ENCODE measurements at places on chromosomes 11 and 22.

DNA sequence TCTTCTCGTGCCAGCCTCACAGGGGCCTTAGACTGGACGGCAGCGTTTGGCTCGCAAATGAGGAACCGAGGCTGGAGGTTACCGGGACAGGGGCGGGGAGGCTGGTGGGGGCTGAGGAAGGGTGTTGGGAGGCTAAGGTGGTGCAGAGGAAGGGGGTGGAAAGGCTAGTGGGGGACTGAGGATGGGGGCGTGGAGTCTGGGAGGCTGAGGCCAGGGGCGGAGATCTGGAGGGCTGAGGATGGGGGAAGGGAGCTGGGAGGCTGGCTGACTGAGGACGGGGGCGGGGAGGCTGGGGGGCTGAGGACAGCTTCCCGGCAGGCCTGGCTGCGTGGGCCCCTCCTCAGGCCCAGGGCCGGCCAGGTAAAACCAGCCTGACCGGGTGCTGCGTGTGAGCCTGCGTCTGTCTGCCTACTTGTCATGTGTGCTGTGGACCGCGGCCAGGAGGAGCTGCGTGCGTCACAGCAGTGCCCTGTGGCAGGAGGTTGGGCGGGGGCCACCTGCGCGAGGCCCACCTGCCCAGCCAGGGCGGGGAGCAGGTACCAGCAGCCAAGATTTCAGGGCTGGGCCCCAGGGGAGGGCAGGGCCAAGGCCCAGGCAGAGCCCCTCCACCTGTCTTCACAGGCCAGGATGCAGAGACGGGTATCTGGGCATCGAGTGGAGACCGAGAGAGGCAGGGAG lies 9.4 kb upstream of the PIM3 start:
- DNase-seq, result no peak

DNA sequence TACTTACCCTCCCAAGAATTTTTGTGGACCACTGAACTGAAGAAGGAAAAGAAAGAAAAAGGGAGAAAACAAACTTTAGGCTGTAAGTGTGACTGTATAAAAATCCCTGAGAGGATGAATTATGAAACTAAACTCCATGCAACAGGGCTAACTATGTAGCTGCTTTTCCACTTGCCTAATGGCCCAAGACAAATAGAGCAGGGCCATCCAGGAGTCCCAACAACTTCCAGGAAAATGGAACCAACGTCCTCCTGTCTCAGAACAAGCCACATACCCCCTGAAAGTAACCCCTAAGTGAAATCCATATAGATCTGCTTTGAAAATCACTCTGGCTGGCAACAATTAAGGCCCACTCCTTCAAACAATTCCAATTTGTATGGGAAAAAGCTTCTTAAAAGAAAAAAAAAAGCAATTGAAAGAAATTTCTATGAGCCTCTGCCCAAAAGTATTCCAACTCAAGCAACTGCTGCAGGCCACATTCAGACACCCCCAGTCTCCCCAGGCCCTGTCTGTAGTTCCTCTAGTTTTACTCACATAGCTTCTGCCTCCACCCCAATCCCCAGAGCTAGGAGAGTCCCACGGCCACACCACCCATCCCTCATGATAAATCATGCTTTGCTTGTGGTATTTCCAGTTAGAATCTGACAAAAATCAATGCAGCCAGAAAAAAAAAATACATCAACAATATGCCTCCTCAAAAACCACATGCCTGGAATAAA lies 12.7 kb downstream of the RBFOX2 start:
- DNase-seq, result no peak

GRCh38 chr11:67610302-67610868 lies 3.6 kb downstream of the NDUFV1 start:
- no peak for DNase-seq

GRCh38 chr11:92697461-92698312 lies 271.8 kb upstream of the MTNR1B start:
- no peak for DNase-seq

DNA sequence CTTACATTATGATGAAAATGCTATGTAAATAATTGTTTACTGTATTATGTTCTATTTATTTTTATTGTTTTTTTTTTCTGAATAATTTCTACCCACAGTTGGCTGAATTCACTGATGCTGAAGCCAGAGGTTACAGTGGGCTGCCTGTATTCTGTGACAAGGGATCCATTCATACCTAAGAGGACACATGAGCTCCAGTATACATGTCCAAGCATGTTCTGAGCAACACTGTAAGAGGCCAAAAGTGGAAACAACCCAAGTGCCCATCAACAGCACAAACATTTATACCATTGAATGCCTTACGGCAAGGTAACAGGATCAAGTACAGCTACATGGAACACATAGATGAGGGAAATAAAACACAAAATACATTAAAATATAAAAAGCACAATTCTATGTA lies 1.4 kb upstream of the SRSF8 start:
- no peak for DNase-seq

GRCh38 chr11:119790476-119790875 lies 61.5 kb upstream of the NECTIN1 start:
- DNase-seq, result no peak

DNA sequence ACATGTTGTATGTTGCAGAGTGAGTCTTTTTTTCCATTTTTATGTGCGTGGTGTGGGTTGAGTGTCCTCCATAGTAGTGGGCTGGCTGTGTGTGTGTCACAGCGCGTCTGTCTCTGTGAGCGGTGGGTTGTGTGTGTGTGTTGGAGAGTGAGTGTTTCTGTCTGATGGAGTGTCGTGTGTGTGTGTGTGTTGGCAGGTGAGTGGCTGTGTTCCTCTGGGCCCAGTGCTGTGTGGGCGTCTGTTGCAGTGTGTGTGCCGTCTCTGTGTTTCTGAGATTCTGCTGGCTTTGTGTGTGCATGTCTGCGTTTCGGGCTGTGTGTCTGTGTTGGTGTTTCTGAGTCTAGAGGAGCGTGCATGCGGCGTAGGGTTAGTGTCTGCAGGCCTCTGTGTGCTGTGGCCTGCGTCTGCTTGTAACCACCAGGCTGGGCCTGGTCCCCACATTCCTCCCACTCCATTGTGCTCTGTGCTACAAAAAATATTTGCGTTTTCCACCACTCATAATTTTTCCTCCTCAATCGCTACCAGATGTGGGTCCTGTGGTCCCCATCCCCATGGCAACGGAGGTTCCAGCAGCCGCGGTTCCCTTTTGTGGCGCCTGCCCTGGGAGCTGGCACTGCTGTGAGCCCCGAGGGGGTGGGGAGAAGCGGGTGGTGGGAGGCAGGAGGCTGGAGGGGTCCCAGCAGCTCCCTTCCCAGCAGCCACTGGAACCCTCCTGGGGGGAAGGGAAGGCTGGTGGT lies 15.2 kb downstream of the SCARF2 start:
- DNase-seq, result no peak

DNA sequence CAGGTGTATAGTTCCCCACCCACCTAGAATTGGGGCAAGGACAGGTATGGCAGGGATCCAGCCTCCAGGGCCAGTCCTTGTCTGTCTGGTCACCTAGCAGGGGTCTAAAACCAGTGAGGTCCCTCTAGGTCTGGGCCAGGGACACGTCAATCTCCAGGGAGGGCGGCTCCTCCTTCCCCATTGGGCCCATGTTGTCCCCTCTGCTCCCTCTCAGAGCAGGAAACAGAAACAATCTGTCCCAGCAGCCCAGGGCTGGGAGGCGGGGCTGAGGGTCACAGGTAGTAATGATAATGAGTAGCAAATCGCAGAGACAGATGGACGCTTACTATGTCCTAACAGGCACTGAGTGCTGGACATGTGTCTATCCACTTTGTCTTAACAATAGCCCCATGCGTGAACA lies 22.8 kb upstream of the SYT7 start:
- no peak for DNase-seq

DNA sequence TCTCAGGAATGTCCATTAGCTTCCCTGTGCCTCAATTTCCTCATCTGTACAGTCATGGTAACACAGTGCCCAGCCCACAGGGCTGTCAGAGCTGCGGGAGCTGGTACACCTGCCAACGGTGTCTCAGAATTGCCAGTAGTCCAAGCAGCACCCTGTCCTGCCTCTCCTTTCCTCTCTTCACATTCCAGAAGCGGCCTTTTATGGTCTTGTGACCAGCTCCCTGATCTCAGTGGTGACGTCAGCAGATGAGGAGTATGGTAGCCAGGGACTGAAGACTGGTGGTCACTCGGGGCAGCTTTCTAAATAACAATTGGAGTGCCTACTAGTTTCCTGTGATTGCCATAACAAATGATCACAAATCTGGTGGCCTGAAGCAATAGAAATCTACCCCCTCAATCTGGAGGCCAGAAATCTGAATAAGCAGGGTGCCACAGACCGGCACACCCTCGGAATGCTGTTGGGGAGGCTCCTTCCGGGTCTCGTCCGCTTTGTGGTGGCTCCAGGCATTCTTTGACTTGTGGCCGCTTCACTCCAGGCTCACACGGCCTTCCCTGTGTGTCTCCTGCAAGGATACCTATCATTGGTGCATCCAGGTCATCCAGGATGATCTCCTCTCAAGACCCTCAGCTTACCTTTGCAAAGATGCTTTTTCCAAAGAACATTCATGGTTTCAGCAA lies 2.1 kb downstream of the FADD start:
- no peak for DNase-seq

DNA sequence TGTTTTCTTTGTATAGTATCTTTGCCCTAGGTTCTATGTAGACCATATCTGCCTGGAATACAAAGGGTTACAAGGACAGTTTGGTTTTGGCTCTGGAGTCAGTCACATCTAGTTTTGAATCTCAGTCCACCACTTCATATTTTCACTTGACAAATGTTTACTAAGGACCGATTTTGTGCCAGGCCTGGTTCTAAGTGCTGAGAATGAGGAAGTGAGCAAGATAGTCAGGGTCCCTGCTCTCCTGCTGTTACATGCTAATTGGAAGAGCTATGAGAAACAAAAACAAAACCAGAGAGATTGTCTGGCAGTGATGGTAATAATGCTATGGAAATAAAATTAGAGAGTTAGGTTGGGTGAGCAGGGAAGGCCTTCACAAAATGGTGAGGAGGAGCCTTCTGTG lies 66.1 kb upstream of the ARHGAP20 start:
- no peak for DNase-seq

GRCh38 chr11:86151174-86152005 lies 82.5 kb upstream of the PICALM start:
- no peak for DNase-seq

GRCh38 chr11:27018902-27019529 lies 21.6 kb upstream of the BBOX1 start:
- no peak for DNase-seq

- DNase-seq, result no peak
Observed at GRCh38 chr11:1936781-1937615, 10.1 kb upstream of the MRPL23 start.

DNA sequence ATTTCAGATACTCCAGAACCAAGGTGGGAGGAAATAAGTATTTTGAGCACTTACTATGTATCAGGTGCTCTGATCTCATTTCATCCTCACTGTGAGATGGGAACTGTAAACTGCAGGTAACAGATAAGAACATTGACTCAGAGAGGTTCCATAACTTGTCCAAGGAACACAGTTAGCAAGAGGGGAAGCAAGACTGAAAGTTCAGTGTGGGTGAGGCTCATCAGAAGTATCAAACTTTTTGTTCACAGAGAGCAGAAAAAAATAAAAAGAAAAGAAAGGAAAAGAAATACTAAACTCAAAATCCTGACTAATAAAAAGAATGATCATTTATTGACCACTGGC lies 37.1 kb downstream of the RAB30 start:
- DNase-seq, result no peak

DNA sequence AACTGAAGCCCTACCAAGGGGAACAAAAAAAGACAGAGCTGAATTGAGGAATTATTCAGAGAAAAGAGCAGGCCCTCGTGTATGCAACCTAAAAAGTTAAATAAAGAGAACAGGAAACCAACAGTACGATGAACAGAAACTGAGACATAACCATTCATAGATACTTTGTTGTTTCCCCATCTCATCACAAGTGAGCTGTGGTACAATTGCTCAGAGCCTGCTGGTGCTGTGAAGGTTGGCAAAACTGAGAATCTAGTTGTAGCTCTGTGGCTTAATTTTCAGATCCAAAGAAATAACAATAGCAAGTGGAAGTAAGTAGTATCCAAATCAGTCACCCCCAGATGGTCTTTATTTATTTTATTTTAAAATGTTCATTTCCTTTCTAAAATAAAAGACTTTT lies 37.7 kb upstream of the BLID start:
- no peak for DNase-seq

- DNase-seq, result no peak
Observed at GRCh38 chr11:57085611-57086010, 96.1 kb upstream of the LRRC55 start.

- DNase-seq, result no peak
Observed at GRCh38 chr22:48863965-48864528, 963.6 kb downstream of the BRD1 start.

DNA sequence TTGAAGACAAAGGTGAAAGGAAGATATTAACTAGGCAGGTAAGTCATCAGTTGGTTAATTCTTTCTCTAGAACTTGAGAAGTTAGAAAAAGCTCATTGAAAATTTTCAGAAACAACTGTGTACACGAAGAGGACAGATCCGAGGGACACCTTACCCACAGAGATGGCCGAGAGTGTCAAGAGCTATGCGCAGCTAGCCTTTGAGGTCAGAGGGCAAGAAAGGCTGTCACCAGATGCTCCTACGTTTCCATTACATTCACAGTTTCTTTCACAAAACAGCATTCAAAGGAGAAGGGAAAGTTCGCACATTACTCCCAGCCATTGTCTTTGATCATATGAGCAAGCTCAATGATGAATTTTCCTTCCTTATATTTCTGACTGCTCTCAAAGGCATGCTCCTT lies 34.8 kb downstream of the YPEL1 start:
- DNase-seq, result no peak

DNA sequence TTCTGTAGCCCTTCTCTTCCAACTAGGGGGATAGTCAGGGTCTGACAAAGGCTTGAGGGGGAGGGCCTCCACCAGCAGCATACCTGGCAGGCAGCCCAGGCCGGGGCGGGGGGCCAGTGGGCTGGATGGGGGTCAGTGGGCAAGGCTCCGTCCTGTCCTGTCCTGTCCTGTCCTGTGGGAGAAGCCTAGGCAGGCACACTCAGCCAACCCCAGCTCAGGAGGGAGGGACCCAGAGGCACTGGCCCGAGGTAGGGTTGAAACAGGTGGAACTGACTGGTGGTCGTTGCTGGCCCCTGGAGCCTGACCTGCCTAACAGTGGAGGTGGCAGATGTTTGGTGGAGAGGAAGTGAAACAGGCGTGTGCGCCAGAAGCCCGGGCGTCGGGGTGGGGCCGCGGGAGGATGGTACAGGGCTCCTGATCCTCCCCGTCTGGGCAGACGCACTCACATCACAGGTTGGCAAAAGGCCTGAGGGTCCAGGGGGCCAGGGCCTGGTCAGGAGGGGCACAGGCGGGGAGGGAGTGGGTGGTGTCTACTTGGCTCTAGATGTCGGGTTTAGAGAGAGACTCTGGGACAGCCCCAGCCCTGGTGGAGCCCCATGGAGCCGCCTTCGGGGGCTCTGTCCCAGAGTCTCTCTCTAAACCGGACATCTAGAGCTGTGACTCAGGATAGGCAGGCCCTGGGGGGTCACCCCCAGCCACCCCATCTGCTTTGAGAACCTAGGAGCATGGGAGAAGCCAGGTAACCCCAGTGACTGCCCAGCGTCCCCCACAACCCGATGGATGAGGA lies 32.5 kb upstream of the GRAMD4 start:
- no peak for DNase-seq

- DNase-seq, result no peak
Observed at GRCh38 chr22:32309585-32310251, 47.9 kb upstream of the RFPL3 start.

- no peak for DNase-seq
Observed at GRCh38 chr11:129307162-129307561, 68.5 kb upstream of the BARX2 start.
